GM10248 (cell line): ENCODE measurements at places on chromosomes 3 and 15.

GRCh38 chr15:29708519-29708918 is 113.7 kb downstream of the TJP1 start:
- no peak for DNase-seq

DNA sequence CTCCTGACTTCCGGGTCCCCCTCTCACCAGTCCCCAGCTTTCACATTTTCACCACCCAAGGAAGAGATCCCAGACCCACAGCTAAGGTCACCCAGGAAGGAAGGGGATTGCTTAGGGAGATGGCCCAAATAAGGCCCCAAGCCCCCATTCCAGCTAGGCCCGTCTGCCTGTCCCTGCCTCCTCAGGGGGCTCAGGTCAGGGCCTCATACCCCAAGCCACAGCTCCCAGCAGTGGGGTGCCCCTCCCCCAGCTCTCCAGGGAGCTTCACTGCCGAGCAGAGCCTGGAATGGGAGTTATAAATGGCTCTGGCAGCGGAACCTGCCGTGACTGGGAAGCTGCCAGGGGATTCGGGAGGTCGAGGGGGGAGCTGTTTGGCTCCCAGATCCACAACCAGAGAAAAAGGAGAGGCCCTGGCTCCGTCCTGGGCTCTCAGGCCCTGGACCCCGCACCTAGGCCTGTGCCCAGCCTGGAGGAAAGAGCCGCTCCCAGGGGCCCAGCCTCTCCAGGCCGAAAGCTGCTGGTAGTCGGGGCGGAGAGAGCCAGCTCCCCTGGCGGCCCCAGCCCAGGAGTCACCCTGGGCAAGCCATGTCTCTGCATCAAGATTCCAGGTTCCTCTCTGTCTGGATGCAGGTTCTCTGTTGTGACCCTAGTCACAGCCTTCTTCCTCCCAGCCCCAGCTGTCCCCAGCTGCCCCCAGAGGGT is 550 bp downstream of the CCDC9B start:
- no peak for DNase-seq

- DNase-seq, result no peak
These were observed 1.5 kb upstream of the CA12 start for GRCh38 chr15:63382966-63383710.

GRCh38 chr3:81307221-81307620 is 454.2 kb downstream of the GBE1 start:
- no peak for DNase-seq

- DNase-seq, result no peak
These were observed 468.8 kb downstream of the CNTN4 start for GRCh38 chr3:2567451-2567850.

DNA sequence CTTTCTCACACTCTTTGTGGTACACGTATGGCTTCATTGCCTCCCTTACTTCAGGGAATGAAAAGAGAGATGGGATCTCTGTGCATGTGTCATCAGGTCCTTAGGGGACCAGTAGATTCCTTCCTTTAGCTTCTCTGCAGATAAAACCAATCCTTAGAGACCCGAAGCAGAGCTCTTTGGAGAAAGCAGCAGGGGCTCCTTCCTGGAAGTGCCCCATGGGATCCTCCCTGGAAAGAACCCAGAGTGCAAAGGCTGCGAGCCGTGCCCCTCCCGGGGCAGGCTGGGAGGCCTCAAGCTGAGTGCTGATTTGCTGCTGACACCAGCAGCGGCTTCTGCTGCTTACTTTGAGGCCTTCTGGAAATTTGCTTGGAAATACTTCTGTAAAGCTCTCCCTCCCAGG is 328.6 kb upstream of the RGMA start:
- no peak for DNase-seq

DNA sequence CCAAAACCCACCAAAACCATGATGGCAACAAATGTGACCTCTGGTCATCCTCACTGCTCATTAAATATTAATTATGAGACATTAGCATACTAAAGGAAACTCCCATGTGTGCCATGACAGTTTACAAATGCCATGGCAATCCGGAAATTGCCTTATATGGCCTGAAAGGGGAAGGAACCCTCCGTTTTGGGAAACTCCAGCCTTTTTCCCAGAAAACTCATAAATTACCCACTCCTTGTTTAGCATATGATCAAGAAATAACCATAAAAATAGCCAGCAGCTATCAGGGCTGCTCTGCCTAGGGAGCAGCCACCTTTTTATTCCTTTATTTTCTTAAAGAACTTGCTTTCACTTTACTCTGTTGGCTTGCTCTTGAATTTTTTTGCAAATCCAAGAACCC is 992.7 kb downstream of the NTRK3 start:
- no peak for DNase-seq

GRCh38 chr3:69890084-69890483 is 109.4 kb upstream of the SAMMSON start:
- DNase-seq, result no peak

DNA sequence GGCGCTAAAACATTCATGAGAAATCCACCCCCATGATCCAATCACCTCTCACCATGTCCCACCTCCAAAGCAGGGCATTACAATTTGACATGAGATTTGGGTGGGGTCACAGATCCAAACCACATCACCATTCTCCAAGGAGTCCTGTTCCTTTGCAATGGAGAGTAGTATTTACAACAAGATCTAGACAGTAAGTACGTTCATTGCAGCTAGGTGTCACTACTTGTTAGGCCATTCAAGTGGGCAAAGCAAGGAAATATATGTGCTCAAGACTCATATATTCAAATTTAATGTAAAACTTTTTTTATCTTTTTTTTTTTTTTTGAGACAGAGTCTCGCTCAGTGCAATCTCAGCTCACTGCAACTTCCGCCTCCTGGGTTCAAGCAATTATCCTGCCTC is 79.3 kb downstream of the AQP9 start:
- no peak for DNase-seq

DNA sequence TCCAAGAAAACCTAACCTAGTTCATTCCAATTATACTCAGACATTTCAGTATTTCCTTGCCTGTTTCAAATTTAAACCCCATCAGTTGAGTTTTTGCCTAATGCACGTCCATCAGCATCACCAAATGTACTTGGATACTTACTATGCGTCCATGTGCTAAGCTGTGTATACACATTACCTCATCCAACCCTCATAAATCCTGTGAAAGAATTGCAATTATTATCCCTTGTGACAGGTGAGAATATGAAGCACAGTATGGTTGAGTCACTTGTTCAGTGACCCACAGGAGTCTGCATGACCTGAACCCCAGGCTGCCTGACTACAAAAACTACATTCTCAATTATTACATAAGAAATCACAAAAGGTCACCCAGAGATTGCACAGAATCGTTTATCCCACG is 2.5 kb downstream of the OR5K2 start:
- no peak for DNase-seq

DNA sequence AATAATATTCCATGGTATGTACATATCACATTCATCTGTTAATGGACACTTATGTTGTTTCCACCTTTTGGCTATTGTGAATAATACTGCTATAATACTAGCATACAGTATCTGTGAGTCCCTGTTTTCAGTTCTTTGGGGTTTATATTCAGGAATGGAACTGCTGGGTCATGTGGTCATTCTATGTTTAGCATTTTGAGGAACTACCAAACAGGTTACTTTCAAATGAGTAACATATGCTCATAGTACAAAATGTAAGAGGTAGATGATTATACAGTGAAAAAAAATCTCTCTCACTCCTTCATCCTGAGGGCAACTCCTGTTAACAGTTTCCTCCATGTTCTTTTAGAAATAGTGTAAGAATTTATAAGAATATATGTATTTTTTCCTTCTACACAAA is 162.2 kb downstream of the PLD1 start:
- no peak for DNase-seq

DNA sequence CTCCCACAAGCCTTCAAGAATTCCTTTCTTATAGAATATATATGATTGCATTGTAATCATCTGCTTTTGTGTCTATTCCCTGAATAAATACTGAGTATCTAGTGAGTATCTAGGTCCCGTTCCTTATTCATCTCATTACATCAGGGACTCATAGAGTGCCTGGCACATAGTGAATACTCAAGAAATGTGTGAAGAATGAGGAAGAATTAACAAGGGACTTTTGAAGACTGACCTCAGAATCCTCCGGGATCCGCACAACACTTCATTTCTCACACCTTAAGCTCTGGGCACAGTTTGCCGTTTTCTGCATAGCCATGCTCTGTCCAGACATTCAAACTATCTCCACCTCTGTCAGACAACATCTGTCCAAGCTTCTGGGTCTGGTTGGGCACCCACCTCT is 108.8 kb downstream of the STAC start:
- no peak for DNase-seq

DNA sequence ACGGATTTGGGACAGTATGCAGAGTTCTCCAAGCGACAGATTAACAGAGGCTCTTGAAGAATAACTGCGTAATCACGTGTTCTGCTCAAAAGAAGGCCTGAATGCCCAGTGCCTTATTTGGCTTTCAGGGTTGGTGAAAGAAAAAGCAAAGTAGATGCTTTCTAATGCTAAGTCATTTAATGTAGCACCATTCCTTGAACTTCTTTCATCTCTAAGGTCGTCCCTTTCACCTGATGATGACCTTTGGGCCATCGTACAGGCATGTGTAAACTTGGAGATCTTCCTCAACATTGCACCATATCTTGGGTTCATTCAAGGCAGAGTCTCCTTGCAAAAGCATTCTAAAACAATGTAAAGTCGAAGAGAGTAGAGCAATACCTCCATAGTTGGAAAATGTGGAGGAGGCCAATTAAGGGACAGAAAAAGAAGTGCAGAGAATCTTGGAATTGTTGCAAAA is 48.9 kb downstream of the TMEM44 start:
- no peak for DNase-seq

DNA sequence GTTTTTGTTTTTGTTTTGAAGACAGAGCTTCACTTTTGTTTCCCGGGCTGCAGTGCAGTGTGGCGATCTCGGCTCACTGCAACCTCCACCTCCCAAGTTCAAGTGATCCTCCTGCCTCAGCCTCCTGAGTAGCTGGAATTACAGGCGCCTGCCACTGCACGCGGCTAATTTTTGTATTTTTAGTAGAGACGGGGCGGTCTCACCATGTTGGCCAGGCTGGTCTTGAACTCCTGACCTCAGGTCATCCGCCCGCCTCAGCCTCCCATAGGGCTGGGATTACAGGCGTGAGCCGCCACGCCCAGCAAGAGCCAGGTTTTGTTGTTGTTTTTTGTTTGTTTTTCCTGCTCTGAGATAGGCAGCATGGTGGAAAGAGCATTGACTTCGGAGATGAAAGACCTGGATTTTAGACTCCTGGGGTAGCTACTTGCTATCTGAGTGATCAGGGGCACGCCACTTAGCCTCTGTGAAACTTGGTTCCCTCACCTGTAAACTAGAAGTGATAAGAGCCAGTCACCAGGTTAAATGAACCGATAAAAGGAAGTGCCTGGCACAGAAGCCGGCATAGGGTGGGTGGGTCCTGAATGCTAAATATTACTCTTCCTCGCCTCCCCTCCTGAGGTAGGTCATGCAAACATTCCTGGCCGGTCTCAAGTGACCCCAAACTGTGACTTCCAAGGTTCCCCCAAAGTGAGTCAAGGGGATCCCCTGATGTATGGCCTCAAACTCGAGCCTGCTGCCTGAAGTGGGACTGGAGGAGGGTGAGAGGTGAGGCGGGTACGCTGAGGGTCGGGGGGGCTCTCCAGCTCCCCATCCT is 62.9 kb upstream of the MCF2L2 start:
- no peak for DNase-seq

- DNase-seq, result no peak
These were observed 289.8 kb upstream of the SEMA6D start for GRCh38 chr15:47427463-47427862.

DNA sequence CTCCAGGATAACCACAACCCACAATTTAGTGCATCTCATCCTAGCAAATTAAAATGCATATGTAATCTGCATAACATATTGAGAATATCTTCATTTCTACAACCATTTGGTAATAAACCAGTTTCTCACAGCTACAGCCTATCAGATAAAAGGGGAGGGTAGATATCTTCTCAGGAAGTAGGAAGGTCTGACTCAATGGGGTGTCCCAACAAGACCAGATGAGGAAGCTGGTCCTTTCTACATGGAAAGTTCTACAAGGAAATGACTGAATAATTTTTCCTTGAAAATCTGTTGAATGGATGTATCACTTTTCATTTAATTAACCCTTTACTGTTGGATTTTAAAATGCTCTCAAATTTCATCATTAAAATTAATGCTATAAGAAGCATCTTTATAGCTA is 17.4 kb upstream of the TMPRSS7 start:
- DNase-seq, result no peak

- peak; percentile 15 for DNase-seq
These were observed 516.1 kb downstream of the MECOM start for GRCh38 chr3:169147238-169148008.

- DNase-seq, result no peak
These were observed 121.2 kb downstream of the ATG7 start for GRCh38 chr3:11393401-11393800.

DNA sequence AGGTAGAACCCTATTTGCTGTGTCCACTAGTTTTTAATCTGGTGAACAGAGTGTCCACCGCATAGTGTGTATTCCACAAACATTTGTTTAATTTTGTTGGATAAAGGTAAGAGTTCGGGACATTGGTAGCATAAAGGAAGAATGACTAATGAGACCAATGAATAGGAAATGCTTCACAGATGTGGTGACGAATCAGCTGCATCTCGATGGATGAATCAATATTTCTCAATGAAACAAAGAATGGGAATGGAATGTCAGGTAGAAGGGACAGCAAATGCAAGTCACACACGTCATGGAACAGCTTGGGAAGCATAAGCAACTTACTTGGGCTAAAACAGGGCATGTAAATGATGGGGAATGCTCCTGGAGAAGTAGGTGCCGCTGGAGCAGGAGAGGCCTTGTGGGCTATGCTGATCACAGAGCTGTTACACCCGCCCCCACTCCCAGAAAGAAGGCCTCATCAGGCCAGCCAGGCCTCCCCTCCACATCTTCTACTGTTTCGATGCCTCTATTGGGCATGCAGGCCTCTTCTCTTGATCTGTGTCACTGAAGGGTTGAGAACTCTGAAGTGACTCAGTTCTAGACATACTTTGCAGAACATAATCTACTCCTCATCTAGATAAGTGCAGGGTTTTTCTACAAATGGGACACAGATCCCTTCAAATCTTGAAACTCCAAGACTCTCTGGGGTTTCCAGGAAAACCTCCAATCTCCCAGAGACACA is 120.0 kb upstream of the GADL1 start:
- no peak for DNase-seq

GRCh38 chr15:70156671-70157271 is 59.1 kb upstream of the TLE3 start:
- DNase-seq, result no peak
